Inflammatory macrophage (primary cell): ENCODE measurements at places on chromosomes 16 and 17.

- no peak for DNase-seq
Measured at GRCh38 chr16:54142787-54143186, 143.8 kb downstream of the IRX3 start.

- DNase-seq = no peak
Measured at GRCh38 chr17:64574646-64575045, 67.9 kb downstream of the CEP95 start.

DNA sequence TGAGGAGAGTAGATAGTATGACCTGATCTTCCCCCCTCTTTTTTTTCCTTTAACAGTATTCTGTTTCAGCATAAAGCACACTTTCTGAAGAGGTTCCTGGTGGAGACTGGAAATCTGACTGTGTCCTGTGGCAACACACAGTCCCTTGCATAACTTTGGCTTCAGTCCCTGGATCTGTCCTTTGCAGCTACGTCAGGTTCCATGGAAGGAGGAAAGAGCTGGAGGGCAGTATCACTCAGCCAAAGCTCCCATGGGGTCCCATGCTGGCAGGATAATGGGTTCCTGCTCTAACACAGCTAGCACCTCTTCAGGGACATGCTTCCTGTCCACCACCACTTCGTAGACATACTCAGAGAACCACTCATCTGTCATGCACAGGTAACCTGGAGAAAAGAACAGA is 13.3 kb upstream of the SLC6A4 start:
- no peak for DNase-seq

- peak; percentile 36 for DNase-seq
Measured at GRCh38 chr16:67847064-67847861, at the start of gene CENPT. CENPT (minus strand) TSS chr16:67847693; CDS start chr16:67833859, 13,834 bp downstream.

GRCh38 chr17:4998732-4999429 is 1.1 kb downstream of the KIF1C start:
- no peak for DNase-seq

DNA sequence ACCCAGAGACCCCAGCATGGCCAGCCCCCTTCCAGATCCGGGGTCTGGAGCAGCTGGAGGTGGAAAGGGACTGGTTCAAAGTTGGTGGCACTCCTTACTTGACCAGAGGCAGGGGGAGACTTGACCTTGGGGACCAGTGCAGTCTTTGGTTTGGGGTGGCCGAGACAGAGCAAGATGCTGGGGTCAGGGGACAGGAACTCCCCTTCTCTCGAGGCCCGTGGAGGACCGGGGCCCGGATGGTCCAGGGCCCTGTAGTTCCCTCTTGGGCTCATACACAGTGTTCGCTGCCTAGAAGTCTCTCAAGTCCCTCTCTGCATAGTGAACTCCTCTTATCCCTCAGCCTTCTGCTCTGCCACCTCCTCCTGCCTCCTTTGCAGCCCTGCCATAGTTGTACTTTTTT is 601 bp upstream of the PRSS33 start:
- DNase-seq = no peak

- no peak for DNase-seq
Measured at GRCh38 chr16:27025581-27025980, 41.1 kb upstream of the C16orf82 start.

GRCh38 chr17:1545618-1546017 is 17.0 kb downstream of the PITPNA start:
- DNase-seq = no peak

- DNase-seq = peak; percentile 52
Measured at GRCh38 chr16:9138731-9139501, 47.5 kb downstream of the HAPSTR1 start.

DNA sequence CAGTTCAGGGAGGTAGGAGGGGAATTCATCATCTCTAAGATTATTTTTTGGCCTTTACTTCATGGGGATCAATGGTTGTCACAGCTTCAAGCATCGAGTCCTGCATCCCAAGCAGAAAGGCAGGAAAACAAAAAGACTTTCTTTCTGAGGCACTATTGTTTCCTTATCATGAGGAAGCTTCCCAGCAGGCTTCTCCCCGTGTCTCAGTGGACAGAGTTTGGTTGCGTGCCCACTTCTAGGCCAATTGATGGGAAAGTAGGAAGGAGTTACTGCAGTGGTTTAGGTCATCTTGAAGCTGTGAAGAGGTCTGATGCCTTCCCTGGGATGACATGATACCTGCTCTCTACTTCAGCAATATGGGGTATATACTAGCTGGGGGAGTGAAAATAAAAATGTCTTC is 175.3 kb upstream of the CDH13 start:
- no peak for DNase-seq

DNA sequence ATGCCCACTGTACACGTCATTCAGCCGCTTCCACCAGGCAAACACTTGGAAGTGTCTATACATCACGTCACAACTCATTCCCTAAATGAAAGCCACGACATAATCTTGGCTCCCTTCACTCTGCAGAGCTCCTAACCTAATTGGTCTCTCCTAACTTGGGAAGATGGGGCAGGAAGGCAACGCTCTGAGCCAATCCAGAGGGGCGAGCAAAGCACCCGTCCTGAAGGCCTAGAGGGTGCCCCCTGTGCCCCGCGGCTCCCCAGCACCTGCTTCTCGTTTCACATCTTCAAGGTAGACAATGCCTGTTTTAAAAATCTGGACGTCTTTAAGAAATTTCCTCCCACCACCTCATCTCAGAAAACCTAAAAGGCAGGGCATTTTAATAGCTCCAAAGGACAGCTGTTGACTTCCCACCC is 1.0 kb downstream of the CSNK2A2 start:
- no peak for DNase-seq

DNA sequence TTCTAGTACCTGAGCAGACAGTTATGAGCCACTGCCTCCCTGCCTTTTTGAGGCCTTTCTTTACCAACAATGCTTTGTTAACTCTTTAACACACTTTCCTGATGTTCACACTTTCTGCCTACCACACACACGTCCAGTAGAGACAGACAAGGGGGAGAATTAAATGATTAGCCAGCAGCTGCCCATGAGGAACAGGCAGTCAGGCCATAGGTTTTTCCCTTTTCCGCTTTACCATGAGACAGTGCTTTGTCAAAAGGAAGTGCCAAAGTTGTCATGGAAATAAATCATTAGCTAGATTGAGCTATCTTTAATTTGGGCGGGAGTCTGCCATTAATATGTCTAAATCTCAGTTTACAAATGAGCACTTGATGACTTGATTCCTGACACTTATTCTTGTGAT is 102.1 kb downstream of the PITPNC1 start:
- DNase-seq = peak; percentile 26

- DNase-seq = no peak
Measured at GRCh38 chr17:50468304-50469207, at the start of gene CHAD. CHAD (minus strand) TSS chr17:50468880; CDS start chr17:50468813, 67 bp downstream.

DNA sequence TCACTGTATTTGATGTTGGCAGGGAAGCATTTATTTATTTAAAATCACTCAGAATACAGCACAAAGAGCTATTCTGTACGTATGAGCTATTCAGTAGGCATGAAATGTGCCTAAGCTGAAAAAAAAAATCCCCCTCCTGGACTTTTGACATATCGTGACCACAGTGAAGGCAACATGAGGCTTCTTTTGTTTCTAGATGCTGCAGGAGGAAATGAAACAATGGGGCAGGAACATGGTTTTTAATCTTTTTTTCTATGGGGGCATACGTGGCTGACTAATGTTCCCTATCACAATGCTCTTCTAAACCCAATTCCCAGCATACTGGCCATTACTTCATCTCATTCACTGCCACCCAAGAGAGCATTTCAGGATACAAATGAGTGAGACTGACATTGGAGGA is 191.0 kb upstream of the PMFBP1 start:
- DNase-seq = peak; percentile 7

GRCh38 chr17:48335858-48336500 is 94.0 kb downstream of the SKAP1 start:
- peak; percentile 58 for DNase-seq

DNA sequence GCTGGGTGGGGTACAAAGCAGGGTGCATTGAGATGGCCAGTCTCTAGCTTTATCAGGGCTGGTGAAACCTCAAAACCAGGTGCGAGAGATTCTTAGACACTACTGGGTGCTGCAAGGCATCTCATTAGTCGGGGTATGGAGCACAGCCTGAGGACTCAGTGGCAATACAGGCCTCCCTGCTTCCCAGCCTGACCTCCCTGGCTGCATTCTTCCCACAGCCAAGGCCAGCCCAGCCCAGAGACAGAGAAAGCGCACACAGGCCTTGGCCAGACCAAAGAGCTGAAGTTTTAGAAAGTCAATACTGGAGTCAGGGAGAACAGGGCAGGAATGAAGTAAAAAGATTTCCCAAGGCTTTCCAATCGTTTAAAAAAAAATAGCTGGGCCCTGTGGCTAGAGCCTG is 12.5 kb downstream of the HNF1B start:
- no peak for DNase-seq

- no peak for DNase-seq
Measured at GRCh38 chr16:89906140-89907025, 12.3 kb upstream of the MC1R start.

GRCh38 chr17:751269-752001 is 629 bp downstream of the GEMIN4 start:
- DNase-seq = peak; percentile 57

DNA sequence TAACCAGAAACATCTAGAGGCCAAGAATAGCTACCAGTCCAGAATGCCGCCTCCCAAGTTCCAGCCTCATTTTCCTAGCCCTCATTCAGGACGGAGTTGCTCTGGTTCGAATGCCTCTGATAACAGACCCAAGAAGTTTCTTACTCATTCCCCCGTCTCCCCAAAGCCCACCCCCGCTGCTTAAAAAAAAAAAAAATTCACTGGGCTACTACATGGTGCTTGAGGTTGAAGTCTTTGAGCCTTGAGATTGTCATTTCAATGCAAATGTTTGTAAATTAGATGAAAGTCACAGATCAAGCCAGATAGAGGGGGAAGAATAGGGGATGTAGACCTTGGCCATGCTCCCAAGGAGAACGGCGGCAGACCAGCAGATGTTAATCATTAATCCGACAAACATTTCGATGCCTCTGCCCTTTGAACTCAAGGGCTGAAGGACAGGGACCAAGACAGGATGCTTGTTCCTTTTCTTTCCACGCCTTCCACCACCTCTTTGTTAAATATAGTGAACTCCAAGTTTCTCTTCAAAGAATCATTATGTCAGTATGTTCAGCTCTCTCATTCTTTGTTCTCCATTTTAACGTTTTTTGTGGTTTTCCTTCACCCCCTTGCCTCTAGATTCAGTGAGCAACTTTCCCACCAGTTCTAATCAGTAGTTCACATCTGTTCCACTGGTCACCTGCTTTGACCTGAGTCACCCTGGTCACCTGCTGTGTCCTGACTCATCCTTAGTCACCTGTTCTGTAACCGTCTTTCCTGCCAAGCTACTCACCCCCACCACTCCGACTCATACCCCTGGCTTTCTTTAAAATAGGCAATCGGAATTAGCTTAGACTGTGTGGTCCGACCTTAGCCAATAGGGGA is 190.3 kb downstream of the CPPED1 start:
- no peak for DNase-seq

DNA sequence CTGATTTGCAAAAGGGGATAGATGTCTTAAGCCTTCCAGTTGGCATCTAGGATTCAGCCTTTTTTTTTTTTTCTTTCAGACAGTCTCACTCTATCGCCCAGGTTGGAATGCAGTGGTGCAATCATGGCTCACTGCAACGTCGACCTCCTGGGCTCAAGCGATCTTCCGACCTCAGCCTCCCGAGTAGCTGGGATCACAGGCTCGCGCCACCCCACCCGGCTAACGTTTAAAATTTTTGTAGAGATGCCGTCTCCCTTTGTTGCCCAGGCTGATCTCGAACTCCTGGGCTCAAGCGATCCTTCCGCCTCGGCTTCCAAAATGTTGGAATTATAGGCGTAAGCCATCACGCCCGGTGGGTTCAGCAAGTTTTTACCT is 571 bp upstream of the CCP110 start:
- no peak for DNase-seq

DNA sequence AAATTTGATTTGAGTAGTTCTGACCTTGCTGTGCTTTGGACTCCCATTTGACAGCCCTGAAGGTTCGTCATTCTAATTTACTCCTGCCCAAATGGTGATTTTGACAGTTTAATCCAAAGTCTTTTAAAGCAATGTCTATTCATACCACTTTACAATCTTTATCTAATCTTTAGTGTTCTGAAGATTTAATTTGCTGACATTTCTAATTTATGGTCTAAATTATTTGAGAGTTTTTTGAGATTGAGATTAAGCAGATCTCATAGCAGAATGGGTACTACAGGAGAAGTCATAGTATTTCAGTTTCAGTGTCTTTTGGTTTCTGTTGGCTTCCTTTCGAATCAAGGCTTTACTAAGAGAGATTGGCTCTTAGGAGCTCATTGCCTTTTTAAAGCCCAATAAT is 32.6 kb upstream of the RASL10B start:
- DNase-seq = no peak

- no peak for DNase-seq
Measured at GRCh38 chr16:19173059-19173458, 5.0 kb downstream of the SYT17 start.

DNA sequence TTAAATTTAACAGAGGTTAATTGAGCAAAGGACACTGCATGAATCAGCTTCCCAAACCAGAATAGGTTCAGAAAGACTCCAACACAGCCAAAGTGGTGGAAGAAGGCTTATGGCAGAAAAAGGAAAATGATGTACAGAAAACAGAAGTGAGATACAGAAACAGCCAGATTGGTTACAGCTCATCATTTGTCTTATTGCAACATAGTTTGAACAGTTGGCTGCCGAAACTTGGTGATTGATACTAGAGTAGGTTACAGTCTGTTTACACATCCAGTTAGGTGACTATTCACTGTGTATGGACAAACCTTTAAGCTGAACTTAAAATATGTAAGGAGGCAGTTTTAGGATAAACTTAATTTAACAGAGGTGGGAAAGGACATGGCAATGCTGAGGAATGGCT is 18.3 kb downstream of the TMEM100 start:
- peak; percentile 34 for DNase-seq

DNA sequence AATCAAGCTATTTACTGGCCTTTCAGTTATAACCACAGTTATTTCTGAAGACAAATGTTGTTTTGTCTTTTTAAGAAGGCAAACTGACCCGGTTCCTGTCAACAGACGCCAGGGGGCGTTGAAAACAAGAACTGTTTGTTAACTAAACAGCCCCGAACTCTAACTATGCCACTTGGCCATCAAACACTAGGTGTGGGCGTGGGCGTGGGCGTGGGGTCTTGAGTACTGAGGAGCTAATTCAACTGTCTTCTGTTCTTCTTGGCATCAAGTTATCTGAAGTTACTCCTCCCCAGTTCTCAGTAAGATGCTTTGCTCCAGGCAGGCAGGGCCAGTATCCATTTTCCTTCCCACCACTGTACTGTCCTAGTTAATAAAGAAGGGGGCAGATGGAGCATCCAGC is 63.3 kb upstream of the MTMR4 start:
- DNase-seq = peak; percentile 60

DNA sequence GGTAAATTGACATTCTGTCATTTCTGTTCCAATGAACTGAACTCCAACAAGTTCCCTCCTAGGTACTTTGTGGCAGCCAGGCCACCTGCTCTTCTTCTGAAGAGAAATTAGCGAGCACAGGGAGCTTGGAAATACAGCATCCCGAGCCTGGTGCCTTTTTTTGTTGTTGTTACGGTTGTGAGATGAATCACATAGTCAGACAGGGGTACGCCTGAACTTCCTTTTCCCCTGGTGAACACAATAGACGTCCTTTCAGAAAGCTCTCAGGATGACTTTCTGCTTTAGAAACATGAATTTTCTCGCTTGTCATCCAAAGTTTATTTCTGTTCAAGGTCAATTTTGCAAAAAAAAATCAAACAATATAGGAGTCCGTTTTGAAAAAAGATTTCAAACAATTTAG is 53.9 kb upstream of the XYLT1 start:
- DNase-seq = no peak
